Immature natural killer cell (primary cell): ENCODE measurements at places on chromosomes 12 and 14. TPM values are rescaled to one million over a fixed set of nuclear protein-coding genes. Genes with fewer than 3 reads are reported as not detected.

The SOAT2 gene
- not detected for polyA plus RNA-seq

The UNC79 gene
- polyA plus RNA-seq = not detected

The CLEC14A gene
- polyA plus RNA-seq = not detected

The KRT86 gene
- 12.5 TPM for polyA plus RNA-seq

The FMNL3 gene
- 12.6 TPM for polyA plus RNA-seq

The CCDC175 gene
- polyA plus RNA-seq = not detected

- no peak overlapping the region for H3K27ac ChIP-seq
- no peaks in the 10 kb centered on the region for H3K4me1 ChIP-seq
- peaks cover 8% of the 10 kb centered on the region for H3K27me3 ChIP-seq
- no peak for DNase-seq
- H3K36me3 ChIP-seq = no peaks in the 10 kb centered on the region
Measured at GRCh38 chr14:101241807-101242278, 319.5 kb upstream of the DIO3 start.

DNA sequence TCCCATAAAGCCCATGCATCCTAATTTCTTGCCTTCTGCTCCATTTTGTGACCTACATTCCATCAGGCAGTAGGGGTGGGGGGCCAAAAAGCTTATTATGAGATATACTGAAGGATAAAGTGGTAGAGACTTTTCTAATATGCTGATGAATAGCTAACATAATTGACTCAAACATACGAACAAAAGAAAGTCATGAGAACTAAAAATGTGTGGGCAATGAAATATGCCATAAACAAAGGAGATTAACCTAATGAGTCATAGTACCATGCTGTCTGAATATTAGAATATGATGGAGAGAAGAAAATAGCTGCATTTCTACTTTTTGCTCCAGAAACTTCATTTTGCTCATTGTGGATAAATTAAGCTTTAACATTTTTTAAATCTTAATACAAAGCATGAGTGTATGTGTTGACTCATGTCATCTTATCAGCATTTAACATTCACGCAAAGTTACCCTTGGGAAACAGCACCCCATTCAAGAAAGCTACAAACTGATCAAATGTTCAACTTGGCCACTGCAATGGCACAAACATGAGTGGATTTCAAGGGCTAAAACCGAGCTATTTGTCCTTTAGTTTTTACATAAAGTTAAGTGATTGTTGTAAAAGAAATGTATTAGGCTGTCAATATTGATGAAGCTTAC is 64.0 kb upstream of the DIO2 start:
- H3K27me3 ChIP-seq = no peaks in the 10 kb centered on the region
- no peaks in the 10 kb centered on the region for H3K4me1 ChIP-seq
- no peak overlapping the region for H3K27ac ChIP-seq
- H3K4me3 ChIP-seq = no peak overlapping the region

- H3K4me3 ChIP-seq = no peak overlapping the region
- DNase-seq = no peak
- no peak overlapping the region for H3K27ac ChIP-seq
- peaks cover 50% of the 10 kb centered on the region for H3K36me3 ChIP-seq
- no peaks in the 10 kb centered on the region for H3K4me1 ChIP-seq
Measured at GRCh38 chr14:77109656-77110055, 11.6 kb downstream of the CIPC start.

DNA sequence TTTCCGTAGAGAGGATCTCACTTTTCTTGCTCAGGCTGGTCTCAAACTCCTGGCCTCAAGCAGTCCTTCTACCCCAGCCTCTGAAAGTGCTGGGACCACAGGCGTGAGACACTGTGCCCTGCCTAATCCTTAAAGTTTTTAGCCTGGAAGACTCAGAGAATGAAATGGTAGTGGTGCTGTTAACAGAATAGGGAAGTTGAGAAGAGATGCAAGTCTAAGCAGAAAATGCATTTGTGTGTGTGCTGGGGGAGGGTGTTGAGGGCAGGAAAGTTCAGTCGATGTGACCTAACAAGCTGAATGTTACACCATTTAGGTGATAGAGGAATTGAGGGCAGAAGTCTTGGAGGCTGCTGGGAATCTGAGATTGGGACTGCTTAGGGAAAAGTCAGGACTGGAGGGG is 6.9 kb upstream of the TUBA1A start:
- H3K27me3 ChIP-seq = peaks cover 5% of the 10 kb centered on the region
- no peak overlapping the region for H3K4me3 ChIP-seq
- no peaks in the 10 kb centered on the region for H3K4me1 ChIP-seq
- DNase-seq = no peak
- peaks cover 3% of the 10 kb centered on the region for H3K36me3 ChIP-seq

DNA sequence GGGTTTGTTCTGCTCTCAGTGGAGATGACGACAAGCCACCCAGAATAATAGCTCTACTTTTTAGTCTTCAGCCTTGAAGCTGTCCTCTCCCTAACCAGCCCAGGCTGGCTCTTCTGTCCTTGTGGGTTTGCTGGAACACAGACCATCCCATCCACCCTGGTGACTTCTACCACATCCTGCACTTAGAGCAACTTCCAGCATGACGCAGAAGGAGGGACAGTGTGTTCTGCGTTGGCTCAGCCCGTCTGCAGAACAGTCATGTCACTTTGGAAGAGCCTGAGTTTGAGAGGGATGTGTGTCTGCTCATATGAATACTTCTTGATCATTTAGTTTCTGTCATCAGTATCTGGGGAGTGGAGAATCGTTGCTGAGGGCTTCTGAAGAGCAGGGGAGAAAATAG is 198.0 kb downstream of the CACNA1C start:
- no peak overlapping the region for H3K4me3 ChIP-seq
- no peaks in the 10 kb centered on the region for H3K4me1 ChIP-seq

DNA sequence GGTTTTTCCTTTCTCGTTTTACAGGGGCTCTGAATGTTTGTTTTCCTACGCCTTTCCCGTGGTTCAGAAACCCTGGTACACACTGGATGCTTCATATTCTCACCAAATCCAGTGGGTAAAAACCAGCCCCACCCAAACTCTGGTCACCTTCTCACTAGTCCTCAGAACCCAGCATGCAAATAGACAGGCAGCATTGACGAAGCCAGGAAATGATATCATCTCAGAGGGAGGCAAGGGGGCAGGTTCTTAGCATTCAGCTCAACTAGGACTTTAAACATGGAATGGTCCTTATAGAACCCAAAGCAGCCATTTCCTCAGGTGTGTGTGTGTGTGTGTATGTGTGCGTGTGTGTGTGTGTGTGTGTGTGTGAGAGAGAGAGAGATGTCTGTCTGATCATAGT is 142.0 kb downstream of the KCNK10 start:
- no peak for DNase-seq
- H3K36me3 ChIP-seq = no peaks in the 10 kb centered on the region
- no peak overlapping the region for H3K27ac ChIP-seq

GRCh38 chr14:21070083-21070609 is at the start of gene ARHGEF40:
Gene ARHGEF40 (plus strand): TSS chr14:21070304. CDS start chr14:21070397, 93 bp downstream.
- H3K36me3 ChIP-seq = no peaks in the 10 kb centered on the region
- peaks cover 34% of the 10 kb centered on the region for H3K4me1 ChIP-seq
- H3K27ac ChIP-seq = no peak within 1 kb of the TSS
- H3K4me3 ChIP-seq = peak within 1 kb of the TSS; percentile 89
- peaks cover 30% of the 10 kb centered on the region for H3K27me3 ChIP-seq
- DNase-seq = peak; percentile 11

DNA sequence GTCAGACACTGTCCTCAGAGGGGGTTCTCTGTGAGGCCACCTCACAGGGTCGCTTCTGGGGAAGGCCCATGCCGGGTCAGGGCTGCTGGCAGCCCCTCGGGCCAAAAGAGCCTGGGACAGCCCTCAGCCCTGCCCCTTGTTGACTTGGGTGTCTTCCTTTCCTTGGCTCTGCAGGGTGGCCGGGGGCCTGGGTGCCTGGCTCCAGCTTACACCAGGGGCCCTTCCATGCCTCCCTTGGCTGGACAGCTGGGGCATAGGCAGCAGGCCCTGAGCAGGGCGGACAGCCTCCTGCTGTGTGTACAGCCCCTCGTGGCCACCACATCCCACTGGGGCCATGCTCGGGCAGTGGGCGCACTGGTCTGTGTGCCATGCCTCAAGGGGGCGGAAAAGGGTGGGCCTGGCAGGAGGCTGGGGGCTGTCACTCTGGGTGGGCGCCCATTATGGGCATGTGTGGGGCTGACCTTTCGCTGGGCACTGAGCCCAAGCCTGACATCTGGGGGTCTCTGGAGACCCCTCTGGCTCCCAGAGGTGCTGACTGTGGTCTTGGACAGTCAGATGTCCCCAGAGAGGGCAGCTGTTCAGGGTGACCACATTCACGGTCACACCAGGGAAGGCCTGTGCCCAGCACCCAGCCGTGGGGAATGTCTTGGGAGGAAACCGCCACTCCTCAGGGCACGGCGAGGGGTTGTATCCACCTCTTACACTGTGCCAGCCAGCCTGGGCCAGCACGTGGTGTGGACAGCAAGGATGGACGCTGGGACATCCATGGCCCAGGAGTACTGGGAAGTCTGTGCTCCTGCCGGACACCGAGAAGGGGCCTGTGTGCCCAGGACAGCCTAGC is 313.3 kb downstream of the TMEM121 start:
- H3K27me3 ChIP-seq = peaks cover 3% of the 10 kb centered on the region
- no peak overlapping the region for H3K27ac ChIP-seq
- no peaks in the 10 kb centered on the region for H3K36me3 ChIP-seq
- no peaks in the 10 kb centered on the region for H3K4me1 ChIP-seq

- peak; percentile 6 for DNase-seq
- no peaks in the 10 kb centered on the region for H3K4me1 ChIP-seq
- no peak overlapping the region for H3K27ac ChIP-seq
- no peaks in the 10 kb centered on the region for H3K36me3 ChIP-seq
- H3K4me3 ChIP-seq = no peak overlapping the region
- H3K27me3 ChIP-seq = peaks cover 2% of the 10 kb centered on the region
Measured at GRCh38 chr12:43444940-43445564, 107.0 kb downstream of the ADAMTS20 start.

GRCh38 chr12:122322501-122322900 is 56.2 kb upstream of the VPS33A start:
- no peak for DNase-seq
- H3K4me3 ChIP-seq = no peak overlapping the region
- H3K4me1 ChIP-seq = peaks cover 2% of the 10 kb centered on the region

GRCh38 chr14:86788224-86788623 is 1204.8 kb downstream of the GALC start:
- H3K36me3 ChIP-seq = no peaks in the 10 kb centered on the region
- H3K4me1 ChIP-seq = no peaks in the 10 kb centered on the region
